ENCODE measurements at places on chromosomes 12 and 14.

DNA sequence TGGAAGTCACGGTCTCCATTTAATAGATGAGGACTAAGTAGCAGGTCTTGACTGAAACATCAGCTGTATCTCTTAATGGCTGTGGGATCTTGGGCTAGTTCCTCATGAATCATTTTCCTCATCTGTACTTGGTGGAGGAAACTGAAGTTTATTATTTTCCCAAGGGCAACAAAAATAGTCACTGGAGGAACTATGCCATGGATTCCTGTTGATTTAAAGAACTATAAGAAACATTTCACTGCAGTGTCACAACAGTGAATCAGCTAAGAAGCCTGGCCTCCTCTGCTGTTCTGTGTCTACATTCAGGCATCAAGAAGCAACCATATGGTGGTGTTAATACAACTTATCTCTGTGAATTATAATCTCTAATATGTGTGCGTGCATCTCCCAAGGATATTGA lies 200.5 kb downstream of the STXBP6 start:
- no peak for DNase-seq

DNA sequence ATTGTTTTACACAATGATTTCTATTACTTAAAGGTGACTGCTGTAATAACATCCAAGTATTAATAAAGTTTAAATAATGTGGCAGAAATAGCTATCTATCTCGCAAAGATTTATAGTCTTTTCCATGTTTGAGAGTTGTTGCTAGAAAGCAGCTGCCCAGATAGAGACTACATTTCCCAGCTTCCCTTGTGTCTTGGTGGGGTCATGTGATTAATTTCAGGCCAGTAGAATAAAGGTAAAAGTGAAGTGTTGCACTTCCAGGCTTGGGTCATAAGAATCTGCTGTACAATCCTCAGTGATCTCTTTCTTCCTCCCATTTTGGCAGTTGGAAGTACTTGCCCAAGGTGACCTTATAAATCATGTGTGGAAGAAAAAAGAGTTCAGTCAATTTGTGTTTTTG lies 449.7 kb upstream of the USP15 start:
- no peak for DNase-seq

DNA sequence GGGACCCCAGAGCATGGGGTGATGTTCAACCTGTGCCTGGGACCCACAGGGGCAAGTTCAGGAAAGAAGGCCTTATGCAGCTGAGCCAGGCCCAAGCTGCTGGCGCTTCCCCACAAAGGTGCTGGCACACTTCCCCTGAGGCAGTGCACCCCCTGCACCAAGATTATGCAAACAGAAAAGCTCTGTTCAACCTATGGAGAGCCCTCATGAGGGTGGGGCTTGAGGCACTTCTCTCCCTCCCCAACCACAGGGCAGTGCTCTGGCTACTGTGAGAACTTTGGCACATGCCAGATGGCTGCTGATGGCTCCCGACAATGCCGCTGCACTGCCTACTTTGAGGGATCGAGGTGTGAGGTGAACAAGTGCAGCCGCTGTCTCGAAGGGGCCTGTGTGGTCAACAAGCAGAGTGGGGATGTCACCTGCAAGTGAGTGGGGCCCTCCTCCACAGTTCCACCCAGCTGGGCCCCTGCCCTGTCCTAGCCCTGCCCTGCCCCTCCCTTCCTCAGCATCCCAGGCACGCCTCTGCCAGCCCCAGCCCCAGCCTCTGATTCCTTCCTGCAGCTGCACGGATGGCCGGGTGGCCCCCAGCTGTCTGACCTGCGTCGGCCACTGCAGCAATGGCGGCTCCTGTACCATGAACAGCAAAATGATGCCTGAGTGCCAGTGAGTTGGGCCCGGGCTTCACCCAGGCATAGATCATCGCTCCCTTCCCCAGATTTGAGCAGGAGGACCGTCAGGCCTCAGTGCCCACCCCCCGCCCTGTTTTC lies 5.5 kb upstream of the NXPH4 start:
- DNase-seq = no peak

DNA sequence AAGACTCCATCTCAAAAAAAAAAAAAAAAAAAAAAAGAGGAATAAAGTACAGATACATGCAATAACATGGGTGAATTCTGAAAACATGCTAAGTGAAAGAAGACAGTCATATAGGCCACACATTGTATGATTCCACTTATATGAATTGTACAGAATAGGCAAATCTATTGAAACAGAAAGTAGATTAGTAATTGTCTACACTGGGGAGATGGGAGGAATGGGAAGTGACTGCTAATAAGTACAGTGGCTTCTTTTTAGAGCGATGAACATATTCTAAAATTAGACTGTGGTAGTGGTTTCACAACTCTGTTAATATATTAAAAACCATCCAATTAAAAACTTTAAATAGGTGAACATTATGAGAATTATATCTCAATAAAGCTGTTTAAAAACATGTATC lies 74.4 kb downstream of the ANKS1B start:
- no peak for DNase-seq

DNA sequence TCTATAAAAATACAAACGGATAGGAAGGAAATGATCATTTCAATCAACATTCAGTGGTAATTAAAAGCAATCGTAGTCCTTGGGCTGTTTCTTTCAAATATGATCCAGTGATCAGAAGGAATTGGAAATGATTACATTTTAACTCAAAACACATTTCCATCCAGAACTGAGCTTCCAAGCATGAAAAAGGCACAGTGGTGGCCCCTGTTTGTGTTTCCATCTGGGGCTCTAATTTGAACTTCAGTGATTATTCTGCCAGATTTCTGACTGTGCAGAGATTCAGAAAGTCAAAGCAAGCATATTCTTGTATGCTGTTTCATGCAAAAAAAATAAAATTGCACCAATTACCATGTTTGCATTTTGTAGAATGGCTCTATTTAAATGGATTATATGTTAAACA lies 157.0 kb upstream of the LMNTD1 start:
- DNase-seq = no peak
